ENCODE measurements at places on chromosomes 7 and 10.

DNA sequence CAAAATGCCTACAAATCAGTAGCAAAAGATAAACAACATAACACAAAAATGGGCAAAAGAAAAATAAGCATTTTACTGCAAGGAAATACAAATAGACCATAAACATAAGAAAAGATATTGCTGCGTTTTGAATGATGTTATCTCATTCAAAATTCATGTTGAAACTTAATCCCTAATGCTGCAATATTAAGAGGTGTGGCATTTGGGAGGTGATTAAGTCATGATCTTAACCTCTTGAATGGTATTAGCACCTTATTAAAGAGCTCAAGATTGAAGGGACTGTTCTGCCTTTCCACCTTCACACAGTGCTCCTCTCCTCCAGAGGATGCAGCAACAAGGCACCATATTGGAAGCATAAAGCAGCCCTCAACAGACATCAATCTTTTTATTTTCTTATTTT lies 12.4 kb upstream of the TNKS2 start:
- DNase-seq, result no peak

- DNase-seq, result no peak
Measured at GRCh38 chr7:17524746-17525145, 226.3 kb downstream of the AHR start.

DNA sequence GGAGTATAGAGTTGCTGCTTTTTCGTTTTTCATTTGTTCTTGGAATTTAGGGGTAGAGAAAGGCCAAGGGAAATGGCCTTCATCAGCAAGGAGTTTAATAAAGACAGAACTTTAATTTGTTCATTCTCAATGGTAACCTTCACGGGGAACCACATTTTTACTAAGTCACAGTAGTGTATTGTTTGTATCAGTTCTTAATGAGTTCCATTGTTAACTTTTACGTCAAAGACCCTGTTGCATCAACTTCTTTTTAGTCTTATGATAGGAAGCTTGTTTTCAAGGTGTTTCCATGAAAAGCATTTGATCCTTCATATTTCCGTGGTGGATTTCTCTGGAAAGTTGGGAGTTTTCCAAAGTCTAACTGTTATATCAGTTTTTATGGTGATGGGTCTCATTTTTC lies 169.9 kb downstream of the CREB5 start:
- DNase-seq, result no peak

DNA sequence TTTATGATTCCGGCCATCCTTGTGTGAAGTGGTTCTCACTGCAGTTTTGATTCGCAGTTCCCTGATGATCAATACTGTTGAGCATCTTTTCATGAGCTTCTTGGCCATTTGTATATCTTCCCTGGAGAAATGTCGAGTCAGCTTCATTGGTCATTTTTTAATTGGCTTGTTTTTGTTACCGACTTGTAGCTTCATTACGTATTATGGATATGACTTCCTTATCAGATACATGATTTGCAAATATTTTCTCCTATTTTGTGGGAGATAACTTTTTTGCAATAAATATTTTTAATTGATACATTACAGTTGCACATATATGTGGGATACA lies 27.4 kb upstream of the TPK1 start:
- no peak for DNase-seq

DNA sequence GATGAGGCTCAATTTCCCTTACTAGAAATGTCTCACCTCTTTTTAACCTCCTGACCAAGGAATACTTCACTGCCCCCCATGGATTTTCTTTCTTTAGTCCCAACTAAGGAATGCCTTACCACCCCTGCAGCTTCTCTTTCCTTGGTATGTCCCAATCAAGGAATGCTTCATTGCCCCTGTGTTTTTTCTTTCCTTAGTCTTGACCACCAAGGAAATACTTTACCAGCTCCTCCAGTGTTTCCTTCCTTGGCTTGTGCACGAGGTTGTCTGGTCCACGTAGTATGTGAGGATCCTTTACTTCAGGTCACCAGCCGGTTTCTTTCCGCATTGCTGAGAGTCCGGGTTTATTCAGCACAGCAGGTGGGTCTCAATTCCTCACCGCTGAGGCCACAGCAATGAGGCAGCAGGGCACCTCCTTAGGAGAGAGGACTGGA lies 59.3 kb downstream of the CYP2C9 start:
- DNase-seq, result no peak

DNA sequence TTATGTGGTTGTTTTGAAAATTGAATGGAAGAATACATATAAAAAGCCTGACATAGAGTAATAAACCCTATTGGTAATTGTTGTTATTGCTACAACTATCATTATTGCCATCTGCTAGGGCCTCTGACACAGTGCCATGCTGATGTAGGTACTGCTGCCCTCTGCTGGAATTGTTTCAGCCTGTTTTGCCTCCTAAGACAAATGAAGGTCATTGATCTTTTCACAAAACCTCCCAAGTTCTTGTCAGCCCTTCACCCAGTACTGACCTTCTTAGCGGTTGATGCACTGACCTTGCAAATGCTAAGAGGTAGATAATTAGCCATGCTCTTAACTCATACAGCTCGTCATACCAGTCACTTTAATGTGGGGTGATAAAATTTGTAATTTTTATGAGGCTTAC lies 975.2 kb downstream of the SORCS1 start:
- DNase-seq, result no peak

- no peak for DNase-seq
Measured at GRCh38 chr10:123995082-123995460, 98.3 kb downstream of the CHST15 start.

GRCh38 chr10:124944982-124945381 lies 3.1 kb downstream of the ZRANB1 start:
- no peak for DNase-seq

DNA sequence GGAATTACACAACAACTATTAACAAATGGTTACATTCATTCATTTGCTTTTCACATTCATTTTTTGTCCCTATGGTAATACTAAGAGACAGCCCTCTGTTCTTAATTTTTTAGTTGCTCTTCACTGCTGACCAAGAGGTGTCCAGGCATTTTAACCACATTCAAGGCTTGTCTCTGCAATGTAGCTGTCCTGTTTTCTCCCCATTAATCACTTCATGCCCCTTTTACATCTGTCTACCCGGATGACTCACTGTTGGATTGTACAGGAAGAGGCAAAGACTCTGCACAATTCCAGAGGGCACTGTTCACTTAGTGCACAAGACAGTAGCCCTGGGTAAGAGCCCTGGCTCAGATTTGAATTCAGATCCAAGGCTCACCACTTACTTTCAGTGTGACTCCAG lies 168.5 kb downstream of the NOC3L start:
- no peak for DNase-seq

GRCh38 chr10:133009218-133009950 lies 67.0 kb upstream of the CFAP46 start:
- no peak for DNase-seq

DNA sequence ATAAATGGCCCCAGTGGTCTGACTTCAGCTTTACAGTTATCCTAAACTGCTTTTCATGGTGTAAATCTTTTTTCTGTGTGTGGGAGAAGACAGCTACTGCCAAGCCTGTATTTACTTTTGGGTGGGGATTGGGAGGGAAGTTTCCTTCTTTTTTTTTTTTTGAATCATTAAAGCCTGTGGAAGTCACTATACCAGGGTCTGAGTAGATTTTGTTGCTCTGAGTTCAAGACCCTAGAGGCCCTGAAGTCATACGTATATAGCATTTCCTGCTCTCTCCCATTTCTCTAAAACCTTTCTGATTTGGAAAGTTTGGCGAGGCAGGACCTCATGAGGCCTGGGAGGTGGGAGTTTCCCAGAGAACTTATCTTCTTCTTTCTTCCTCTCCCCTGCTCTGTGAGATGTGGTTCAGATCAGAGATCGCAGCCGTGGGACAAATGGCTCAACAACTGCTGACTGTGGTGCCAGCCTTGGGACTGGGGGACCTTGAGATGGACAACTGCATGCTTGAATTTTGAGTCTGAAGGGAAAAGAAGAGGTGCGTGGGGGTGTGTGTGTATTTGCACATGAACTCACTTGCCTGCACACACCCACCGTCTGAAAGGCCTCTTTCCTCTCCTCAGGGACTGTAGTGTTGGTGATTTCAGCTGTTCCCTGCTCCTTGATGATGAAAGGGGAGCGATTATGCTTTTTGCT lies 18.1 kb downstream of the LRMDA start:
- no peak for DNase-seq

DNA sequence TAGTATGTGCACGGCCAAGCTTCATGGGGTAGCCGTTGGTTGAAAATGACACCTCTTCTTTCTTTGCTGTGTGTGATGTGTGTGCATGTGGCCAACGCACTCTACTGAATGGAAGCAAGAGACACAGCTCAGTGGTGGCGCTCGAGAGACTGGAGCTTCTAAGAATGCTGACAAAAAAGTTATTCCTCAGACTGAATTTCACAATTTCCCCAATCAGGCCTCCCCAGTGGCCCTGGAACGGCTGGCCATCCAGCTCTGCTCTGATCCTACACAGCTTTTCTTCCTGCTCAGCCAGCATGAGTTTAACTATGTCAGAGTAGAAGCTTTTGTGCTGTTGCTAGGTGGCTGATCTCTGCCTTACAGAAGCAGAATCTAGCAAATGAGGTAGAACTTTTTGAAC lies 186.7 kb upstream of the PLXDC2 start:
- DNase-seq, result no peak

- DNase-seq, result peak; percentile 53
Measured at GRCh38 chr10:102231357-102232318, 5.5 kb downstream of the ELOVL3 start.

DNA sequence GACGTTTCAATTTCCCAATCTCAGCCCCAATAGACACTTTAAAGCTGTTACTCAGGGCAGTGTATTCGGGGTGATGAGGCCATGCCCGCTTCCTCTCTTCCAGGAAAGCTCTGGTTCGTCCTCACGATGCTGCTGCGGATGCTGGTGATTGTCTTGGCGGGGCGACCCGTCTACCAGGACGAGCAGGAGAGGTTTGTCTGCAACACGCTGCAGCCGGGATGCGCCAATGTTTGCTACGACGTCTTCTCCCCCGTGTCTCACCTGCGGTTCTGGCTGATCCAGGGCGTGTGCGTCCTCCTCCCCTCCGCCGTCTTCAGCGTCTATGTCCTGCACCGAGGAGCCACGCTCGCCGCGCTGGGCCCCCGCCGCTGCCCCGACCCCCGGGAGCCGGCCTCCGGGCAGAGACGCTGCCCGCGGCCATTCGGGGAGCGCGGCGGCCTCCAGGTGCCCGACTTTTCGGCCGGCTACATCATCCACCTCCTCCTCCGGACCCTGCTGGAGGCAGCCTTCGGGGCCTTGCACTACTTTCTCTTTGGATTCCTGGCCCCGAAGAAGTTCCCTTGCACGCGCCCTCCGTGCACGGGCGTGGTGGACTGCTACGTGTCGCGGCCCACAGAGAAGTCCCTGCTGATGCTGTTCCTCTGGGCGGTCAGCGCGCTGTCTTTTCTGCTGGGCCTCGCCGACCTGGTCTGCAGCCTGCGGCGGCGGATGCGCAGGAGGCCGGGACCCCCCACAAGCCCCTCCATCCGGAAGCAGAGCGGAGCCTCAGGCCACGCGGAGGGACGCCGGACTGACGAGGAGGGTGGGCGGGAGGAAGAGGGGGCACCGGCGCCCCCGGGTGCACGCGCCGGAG lies 2.6 kb downstream of the GJD4 start:
- DNase-seq, result no peak

GRCh38 chr7:155545348-155545747 lies 1.0 kb downstream of the CNPY1 start:
- no peak for DNase-seq

DNA sequence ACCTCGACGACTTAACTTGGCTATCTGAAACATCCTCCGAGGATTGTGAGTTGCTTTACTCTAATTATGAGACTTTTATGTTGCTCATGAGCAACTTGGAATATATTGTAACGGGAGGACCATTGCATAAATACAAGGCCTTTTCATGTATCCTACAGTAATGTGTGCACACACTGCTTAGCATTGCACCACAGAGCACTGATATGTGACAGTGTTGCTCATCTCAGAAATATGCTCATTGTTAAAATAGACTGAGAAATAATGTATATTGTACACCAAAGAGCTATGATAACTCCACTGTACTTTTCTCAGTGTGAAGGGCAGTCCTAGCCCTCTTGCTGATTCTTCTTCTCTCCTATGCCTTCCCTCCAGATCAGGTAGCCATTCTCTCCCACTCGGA lies 102.8 kb upstream of the CDK13 start:
- no peak for DNase-seq

GRCh38 chr7:39554583-39555165 lies 11.5 kb upstream of the YAE1 start:
- DNase-seq, result no peak

GRCh38 chr10:49123981-49124950 lies 8.9 kb upstream of the VSTM4 start:
- DNase-seq, result no peak

GRCh38 chr10:74786126-74786525 lies 40.3 kb upstream of the KAT6B start:
- no peak for DNase-seq

GRCh38 chr10:75612904-75613684 lies 181.7 kb downstream of the LRMDA start:
- no peak for DNase-seq

GRCh38 chr7:150778014-150778737 lies 22.0 kb downstream of the TMEM176B start:
- no peak for DNase-seq

DNA sequence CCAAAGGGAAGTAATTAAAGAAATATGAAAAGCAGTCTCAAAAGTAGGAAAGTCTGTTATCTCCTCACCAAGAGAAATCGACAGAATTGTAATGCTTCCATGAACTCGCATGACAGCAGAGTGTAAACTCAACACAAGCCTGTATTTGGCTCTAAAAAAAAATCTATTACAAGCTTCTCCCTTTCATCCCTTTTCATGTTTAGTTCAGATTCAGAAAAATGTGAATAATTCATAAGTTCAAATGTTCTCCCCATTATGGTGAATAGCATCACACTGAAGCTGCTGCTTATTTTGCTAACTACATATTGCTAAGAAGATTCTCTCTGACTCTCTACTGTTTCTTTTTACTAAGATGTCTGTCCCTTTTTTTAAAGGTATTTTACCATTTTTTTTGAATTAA lies 910.3 kb upstream of the MBL2 start:
- no peak for DNase-seq

GRCh38 chr10:11604865-11605650 lies 6.4 kb downstream of the USP6NL start:
- no peak for DNase-seq

DNA sequence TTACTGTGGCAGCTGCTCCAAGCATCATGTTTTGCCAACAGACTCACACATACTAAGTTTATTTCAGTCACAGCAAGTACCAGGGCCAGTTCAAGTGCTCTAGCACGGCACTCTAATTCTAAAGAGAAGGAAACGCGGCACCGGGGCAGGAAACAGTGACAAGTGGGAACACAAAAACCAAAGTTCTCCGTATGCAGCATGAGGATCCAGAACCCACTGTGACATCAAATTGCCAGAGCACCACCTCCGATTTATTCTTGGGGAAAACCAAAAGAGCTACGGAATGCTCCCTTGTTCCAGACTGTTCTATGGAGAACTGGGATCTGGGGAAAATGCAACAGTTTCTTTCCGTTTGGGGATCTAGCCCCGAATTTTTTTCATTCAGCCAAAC lies 448 bp upstream of the PTER start:
- no peak for DNase-seq

Measured in activated T-cell treated with anti-CD3 and anti-CD28 coated beads for 1 hour (primary cell).